Nephron progenitor cell (in vitro differentiated cells): ENCODE measurements at places on chromosomes 7 and 10.

DNA sequence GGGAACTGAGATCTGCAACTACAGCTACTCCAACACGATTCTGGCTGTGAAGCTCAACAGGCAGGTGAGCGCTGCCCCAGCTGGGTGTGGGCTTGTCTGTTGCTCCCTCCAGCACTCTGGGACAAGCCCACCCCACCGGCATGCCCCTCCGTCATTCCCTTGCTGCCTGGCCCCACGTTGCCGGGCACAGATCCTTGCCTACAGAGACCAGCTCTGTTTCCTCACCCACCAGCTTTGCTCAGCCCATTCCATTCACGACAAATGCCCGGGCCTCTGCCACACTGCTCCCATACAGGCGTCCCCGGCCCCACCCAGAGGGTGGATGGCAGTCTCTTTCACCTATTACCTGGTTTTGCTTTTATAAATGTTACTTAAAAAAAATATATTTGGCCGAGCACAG lies 24.6 kb downstream of the WIPI2 start:
- no peak for DNase-seq

GRCh38 chr7:90596671-90597562 lies 796 bp downstream of the CDK14 start:
- peak; percentile 9 for DNase-seq

DNA sequence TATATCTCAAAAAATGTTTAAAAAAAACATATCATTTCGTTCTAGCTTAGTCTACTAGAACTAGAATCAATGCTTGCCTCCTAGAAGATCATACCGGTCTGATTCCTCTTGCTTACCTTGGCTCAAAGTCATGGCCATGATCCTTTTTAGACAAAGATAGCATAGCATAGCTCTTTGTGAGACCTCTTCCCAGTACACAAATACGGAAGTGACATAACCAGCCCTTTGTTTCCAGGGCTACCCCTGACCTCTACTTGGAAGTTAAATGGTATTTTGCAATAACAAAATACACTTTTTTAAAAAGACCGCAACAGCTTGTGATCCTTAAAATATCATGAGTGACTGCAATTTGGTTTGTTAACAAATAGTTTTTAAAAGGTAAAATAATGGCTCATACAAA lies 130.7 kb upstream of the NOBOX start:
- DNase-seq: no peak

- no peak for DNase-seq
Observed at GRCh38 chr10:47344996-47345870, 2.9 kb upstream of the RBP3 start.

DNA sequence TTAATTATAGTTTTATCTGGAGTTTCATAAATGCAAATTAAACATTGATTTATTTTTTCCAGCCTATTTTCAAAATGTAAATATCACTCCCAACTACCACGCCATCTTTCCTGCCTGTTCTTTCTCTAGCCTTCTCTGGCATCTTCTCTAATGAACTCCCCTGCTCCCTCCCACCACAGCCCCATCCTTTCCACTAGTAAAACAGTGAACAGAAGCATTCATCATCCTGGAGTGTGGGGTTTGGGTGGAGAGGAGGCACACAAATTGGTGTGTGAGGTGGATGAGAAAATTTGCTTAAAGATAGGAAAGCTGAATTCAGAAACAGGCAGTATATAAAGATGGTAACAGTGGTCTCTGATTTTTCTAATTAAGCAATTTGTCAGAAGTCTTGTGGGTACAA lies 479.4 kb downstream of the ARL4A start:
- no peak for DNase-seq

DNA sequence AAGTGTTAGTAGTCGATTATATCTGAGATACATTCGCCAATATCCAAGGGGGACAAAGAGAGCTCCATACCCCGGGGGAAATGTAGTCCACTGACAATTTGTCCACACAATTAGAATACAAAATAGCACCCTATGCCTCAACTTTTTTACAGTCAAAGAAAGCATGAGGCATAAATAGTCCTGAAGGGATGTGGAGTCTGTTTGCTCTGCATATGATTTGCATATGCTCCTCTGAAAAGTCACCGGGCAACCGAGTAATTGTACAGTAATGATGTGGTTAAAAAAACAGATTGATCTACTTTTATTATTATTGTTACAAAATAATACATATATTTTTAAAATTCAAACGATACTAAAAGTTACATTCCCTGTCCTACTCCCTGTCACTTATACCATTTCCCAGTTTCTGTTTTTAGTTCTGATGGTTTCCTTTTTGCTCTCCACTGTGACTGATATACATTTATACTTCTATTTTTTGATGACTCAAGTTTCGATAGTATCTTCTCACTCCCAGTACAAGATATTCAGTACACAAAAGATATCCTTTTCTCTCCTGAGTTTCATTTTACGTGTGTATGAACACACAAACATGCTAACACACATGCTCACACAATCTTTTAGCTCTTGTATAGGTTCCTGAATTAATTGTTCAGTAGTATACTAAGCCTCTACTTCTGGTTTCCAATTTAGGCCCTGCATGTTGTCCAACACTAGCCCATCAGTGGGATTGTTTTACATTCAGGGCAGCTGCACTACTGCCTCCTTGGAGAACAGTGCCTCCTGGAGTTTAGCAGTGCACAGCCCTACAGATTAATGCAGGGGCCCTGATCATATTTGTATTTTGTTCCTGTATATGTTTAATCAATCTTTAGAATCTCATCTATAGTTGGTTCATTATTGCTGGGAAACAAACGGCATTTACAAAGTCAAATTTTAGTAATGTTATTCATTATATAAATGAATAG lies 130.9 kb downstream of the TES start:
- no peak for DNase-seq

DNA sequence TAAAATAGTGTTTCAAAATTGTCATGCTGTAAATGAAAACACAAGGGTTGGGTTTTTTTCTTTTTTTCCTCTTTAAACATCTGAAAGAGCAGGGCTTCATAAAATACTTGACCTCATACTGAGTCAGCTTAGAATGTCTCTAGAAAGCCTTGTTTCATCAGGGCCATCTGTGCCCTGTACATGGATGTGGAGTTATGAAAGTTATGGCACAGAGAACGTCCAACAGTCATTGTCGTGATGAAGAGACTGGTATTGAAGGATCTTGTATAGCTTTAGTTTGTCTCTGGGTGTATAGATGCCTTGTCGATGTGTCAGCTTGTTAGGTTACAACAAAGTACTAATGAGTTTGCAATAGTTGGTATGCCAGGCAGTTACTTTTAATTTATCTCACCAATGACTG lies 127.3 kb downstream of the FAM204A start:
- no peak for DNase-seq

DNA sequence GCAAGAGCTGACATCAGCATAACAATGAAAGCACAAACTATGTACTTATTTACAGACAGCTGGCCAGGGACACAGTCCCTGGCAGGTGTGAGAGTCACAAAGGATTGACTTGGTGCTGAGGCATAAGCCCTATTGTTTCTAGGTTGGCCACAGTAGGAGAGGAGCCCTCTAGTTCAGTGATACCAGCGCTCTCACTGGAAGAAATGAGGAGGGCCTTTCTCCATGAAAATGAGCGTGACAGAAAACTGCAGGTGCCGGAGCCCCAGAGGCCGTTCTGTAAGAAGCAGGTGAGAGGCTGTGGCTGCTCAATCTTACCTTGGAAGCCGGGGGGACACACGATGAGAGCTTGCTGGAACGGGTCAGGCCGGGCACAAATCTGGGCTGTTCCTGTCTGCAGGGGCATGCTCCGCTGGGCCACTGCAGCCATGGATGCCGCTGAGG lies 90.5 kb downstream of the CLEC2L start:
- DNase-seq: no peak

GRCh38 chr10:111516144-111516543 lies 439.3 kb downstream of the ADRA2A start:
- no peak for DNase-seq

- no peak for DNase-seq
Observed at GRCh38 chr7:119720541-119720940, 552.4 kb upstream of the KCND2 start.

DNA sequence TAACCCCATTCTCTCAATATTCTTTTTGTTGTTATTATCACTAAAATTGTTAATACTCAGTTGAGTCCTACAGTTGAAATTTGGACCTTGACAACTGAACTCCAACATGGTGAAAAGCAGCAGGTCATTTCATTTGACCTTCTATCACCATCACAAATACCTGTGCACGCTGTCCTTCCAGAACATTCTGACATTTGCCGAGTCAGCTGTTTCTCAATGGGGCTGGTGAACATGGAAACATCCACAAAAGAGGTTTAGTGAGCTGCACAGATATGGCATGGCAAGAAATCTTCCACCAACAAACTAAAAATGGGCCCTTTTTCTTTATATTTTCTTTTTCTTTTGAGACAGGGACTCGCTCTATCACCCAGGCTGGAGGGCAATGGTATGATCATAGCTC lies 169.7 kb downstream of the ZNF438 start:
- no peak for DNase-seq

DNA sequence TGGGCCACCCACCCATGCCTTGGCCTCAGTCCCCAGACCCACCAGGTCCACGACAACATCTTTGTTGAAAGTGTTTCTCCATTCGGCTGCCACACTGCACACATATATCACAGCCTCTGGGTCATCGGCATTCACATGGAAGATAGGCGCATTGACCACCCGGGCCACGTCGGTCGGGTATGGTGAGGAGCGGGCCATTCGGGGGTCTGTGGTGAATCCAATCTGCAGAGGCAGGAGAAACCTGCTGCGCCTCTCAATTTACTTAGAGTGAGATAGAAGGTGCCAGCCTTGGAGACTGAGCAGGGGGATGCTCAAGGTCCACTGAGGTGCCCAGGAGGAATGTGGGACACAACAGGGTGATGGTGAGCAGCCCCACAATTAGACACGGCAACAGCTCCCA lies 16.4 kb downstream of the OGDHL start:
- DNase-seq: no peak

DNA sequence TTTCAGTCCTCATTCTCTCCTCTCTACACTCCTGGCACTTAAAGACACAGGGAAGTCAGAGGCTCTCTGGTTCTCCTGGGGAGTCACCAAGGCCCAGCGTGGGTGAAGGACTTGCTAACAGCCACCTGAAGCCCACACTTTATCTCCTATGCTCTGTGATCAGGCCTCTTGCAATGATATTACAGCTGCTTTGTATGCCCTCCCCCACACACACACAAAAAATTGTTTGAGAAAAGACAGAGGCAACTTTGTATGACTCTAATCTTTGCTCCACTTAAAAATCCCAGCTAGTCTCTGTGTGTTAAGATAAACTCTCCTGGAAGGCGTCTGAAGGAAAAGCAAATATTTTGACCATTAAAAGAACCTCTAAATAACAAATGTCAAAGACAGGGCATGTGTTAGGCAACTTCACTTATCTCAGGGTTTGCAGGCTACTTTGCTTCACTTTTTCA lies 507.2 kb downstream of the TNS3 start:
- no peak for DNase-seq

DNA sequence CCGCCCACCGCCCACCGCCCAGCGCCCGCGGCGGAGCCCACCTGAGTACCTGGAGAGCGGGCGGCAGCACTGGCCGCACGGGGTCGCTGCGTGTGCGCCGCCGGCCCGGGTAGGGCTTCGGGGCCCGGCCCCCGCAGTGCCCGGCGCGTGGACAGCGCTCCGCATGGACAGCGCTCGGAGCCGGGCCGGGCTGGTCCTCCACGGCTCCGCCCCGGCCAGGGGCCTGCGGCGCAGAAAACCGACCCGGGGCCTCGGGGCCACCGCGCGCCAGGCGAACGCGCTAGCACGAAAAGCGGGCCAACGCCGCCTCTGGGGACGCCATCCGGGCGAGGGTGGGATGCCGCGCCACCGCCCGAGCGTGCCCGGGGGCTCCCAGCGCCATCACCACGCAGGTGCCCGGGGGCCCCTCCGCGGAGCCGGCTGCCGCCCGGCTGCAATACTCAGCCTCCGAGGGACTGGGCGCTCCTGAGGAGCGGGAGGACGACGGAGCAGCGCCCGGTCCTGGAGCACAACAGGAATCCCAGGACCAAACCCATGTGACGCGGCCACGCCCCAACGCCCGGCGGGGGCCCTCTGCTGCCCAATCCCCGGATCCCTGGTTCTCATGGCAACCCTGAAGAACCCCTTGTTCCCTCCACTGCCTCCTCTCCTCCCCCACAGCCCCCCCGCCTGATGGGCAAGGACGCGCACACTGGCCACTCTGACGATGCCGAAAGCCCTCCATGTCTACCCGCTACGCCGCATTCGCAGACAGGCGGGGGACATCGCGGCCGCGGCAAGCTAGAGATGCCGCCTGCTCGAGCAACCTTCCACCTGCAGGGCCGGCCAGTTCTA lies at the start of gene GRB10:
TSS of gene GRB10 (minus strand) at position 522 of the 834 bp plus-strand sequence. CDS start 50,574 bp downstream, outside the sequence.
- DNase-seq: peak; percentile 65

DNA sequence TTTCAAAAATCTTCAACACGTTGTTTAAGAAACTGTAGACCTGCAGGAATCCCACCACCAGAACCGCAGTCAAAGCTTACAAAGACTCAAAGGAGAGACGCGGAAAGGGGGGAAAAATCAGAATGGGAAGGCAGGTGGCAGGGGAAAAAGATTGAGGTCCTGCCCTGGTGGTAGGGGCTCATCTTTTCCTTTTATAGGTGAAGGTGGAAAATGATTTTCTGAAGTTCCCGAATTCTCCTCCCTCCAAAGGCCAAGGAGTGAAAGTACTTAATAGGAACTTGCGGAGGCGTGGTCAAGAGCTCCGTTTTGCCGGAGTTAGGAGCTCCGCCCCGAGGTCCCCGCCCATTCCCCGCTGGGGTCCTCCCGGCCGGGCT lies 724 bp downstream of the BBIP1 start:
- DNase-seq: peak; percentile 96

- DNase-seq: no peak
Observed at GRCh38 chr7:16571941-16572340, 45.3 kb downstream of the LRRC72 start.
